NCI-H446 treated with DMSO at 0.1 percent for 48 hours (cell line): ENCODE measurements at places on chromosomes 7 and 10.
A peak's percentile ranks its signal among the peaks of the same experiment; 100 is the strongest.

DNA sequence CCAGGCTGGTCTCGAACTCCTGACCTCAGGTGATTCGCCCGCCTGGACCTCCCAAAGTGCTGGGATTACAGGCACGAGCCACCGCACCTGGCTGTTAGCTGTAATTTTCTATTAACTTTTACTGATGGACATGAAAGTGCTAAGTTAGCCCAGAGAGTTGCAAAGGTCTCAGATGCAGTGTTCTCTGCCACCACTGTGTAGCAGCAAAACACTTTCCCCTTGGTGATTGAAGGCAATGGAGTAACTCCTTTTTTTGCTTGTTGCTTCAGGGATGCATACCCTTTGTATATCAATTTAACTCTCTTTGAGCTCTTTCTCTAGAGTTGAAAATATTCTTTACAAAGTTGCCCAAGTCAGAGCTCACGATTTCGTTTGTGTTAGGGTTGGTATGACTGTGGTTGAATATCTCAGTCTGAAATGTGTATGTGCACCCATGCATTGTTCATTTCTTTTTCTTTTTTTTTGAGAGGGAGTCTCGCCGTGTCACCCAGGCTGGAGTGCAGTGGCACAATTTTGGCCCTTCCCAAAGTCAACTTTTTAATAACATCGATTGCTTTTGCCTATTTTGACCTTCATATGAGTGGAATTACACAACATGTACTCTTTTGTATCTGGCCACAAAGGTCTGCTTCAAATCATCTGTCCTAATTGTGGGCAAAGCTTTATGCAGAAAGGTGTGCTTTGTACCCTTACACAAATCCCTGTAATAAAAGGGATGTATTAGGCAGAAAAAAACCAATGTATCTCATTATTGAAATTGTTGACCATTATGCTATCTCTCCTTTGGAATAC is 52.6 kb downstream of the GTF2I start:
- DNase-seq, result no peak

DNA sequence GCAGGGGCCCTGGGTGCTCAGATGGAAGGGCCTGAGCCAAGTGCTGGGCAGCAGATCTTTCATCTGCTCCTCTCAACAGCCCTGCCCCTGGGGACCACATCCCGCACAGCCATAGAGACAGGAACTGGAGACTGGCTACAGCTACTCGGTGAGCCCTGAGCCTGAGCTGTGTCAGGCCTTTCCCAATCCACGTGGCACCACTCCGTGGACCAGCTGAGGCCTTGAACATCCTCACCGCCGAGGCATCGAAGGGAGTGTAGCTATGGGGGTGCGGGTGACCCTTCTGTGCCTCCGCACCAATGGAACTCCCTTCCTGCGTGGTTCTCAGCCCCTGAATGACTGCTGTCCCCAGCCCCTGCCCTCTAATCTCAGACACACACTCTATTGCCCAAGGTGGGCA is 362.7 kb upstream of the SHH start:
- DNase-seq, result no peak

DNA sequence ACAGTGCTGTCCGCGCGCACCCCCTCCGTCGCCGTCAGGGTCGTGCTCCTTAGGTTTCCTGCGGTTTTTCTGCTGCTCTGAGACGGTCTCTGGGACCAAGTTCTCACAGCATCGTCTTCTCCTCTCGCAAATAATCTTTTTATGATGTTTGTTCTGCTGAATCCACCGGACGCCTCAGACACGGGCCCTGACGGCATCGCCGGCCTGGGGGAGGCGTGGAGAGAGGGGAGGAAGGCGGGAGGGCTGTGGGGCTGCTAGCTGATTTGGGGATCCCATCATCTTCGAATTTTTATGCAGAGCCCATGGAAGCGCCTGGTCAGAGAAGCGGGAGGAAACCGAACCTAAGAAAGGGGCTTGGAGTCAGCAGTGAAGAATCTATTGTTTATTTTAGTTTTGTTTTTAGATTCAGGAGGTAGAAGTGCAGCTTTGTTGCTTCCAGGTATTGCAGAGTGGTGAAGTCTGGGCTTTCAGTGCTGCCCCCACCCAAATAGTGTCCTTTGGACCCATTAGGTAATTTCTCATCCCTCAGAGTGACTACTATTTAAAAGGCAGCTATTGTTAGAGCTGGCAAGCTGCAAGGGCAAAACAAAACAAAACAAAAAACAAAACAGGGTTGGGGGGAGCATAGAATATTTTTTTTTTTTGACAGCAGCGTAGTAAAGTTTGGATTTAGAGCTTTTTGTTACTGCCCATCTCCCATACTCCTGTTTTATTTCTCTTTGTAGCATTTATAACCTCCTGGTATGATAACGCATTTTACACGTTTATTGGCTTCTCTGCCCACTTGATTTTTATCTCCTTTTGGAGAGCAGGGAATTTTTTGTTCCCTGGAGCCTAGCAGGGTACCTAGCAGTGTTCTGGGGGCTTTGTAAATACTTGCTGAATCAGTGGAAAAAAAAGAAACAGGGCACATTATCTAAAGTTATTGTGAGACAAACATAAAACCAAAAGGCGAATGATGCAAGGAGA is 92.6 kb downstream of the SPAG6 start:
- DNase-seq, result no peak

DNA sequence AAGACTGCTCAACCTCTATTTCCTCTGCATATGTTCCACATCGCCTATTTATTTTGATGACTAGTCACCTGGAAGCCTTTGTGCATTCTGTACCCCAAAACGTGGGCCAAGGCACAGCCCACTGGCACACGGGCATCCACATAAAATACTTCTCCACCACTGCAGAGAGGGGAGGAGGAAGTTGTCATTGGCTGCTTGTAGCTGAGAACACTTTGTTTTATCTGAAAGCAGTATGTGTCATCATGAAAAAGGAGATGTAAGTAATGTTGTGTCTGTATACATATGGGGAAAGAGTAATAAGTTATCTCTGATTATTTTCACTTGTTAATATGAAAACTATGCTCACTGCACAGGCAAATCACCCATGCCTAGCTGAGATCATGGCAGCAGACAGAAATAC is 48.2 kb upstream of the AMPH start:
- no peak for DNase-seq

- no peak for DNase-seq
These were observed 37.4 kb upstream of the GSAP start for GRCh38 chr7:77453531-77453930.

GRCh38 chr10:73814896-73815718 is 3.7 kb upstream of the NDST2 start:
- DNase-seq, result no peak

DNA sequence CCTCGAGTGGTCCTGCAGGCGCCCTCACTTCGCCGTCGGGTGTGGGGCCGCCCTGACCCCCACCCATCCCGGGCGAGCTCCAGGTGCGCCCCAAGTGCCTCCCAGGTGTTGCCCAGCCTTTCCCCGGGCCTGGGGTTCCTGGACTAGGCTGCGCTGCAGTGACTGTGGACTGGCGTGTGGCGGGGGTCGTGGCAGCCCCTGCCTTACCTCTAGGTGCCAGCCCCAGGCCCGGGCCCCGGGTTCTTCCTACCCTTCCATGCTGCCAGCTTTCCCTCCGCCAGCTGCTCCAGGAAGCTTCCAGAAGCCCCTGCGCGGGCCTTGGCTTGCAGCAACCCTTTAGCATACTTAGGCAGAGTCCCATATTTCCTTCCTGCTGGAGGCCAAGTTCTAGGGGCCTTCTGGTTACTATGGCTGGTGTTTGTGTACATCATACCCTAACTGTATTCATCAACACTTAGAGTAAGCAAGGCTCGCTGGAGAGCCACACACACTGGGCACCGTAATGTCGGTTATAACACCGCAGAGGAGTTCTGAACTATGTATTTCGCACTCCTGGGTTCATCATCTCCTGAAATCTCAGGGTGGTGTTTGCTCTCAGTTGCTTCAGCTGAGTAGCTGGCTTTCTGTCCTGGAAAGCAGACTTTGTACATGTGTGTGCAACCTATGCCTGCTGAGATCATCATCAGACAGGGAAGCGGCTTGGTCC is 471 bp downstream of the MGMT start:
- DNase-seq, result no peak

DNA sequence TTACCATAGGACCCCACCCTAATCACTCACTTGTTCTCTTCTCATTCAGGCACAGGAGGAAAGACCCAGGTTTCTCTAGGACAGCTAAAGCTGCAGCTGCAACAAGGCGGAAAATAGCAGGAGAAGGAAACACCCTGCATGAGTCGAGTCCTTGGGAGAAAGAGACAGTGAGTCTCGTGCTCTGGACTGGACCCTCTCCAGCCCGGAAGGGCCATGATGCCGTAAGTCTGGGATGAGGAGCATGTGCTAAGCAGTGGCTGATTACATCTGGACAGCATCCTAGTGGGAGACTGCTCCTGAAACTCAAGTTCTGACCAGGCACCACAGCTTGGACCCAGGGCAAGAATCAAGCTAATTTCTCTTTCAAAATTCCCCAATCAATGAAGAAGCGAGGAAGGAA is 39.4 kb downstream of the FBXW4 start:
- DNase-seq, result no peak

- no peak for DNase-seq
These were observed 252.8 kb upstream of the YAE1 start for GRCh38 chr7:39313376-39313775.

GRCh38 chr7:100563100-100563564 is 10.6 kb downstream of the SAP25 start:
- no peak for DNase-seq

DNA sequence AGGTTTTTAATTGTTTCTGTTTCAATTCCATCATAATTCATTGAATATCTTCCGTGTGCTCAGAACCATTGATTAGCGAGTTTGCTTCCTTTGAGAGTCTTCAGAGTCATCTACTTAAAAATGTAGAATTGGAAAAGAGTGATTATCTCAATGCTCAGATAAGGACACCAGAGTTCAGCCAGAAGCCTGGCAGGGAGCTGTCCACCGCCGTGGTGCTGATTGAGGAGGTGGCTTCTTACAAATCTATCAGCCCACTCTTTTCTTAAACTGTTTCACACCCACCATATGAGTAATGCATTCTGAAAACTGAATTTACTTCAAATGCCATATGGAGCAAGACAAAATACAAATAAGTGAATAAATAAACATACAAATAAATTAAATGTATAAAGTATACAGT is 79.3 kb downstream of the INSYN2A start:
- DNase-seq, result no peak

GRCh38 chr7:17298840-17299482 is 509 bp downstream of the AHR start:
- DNase-seq, result no peak

- peak; percentile 39 for DNase-seq
These were observed 1009.7 kb upstream of the CELF2 start for GRCh38 chr10:10007957-10008356.

DNA sequence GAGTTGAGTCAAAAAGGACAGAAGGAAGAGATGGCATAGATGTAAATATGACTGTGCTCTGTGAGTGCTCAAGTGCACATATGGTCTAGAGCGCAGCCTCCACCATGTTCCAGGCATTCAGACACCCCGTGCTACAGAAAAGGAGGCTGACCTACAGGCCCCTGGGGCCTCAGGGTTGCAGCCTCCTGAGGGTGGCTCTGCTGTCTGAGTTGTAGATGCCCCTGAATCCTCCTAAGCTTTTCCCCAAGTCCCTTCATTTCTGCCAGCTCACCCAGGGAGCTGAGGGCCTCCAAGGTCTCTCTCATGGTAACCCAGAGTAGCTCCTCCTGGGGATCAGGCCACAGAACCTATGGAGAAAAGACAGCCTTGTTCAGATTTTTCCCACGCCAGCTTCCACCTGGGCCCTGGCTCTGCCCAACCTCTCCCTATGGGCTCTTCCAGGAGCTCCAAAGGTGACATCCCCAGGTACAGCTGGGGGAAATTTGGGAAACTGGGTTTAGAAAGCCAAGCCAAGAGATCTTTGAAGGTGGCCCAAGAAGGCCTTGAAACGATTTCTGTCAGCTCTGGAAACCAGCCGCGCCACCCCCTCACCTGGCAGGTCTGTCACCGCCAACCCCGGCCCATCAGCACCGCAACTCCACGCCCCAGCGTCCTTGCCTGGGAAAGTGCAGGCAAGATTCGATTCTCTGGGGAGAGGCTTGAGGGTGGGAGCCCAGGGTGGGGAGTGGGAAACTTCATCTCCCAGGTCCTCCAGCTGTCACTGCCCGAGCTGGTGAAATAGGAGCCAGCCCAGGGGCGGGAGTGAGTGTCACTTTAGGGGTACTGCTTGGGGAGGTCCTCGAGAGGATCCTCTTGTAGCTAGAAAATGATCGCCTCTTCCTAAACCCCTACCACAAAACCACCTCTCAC is 2.4 kb downstream of the ZNF467 start:
- no peak for DNase-seq

- no peak for DNase-seq
These were observed 89.1 kb downstream of the COL28A1 start for GRCh38 chr7:7446616-7447015.

- no peak for DNase-seq
These were observed 72.1 kb downstream of the ADCY1 start for GRCh38 chr7:45646207-45646821.

DNA sequence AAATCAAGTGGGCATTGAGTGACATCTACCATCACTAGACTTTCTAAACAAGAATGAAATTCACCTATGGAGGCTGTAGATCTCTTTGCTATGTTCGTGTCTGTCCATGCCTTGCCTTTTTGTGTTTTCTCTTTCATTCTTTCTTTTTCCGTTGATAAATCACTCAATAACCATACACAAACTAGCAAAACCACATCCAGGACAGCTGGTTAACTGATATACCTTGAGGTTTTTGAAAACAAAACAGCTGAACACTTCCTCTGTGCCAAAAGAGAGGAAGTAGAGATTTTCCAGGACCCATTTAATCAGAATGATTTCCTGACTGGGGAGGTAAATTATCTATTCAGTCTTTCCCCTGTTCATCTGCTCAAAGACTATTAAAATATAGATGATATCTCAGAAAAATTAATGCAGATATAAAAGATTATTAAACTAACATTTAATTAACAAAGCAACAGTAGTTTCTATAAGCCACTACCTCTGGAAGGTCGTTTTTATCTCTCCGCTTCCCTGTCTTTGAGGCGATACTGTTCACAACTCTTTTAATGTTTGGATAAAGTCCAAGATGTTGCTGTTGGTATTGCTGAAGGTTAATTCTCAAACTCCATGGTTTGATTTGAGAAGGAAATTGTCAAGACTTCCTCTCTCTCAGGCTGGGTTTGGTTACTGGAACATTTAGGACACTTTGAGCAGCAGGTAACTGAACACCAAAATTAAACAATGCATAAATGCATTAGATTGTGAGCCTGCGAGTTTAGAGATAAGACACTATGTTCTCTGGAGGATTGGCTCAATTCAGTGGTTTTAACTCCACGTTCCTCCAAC is 24.4 kb upstream of the C10orf67 start:
- DNase-seq, result no peak

- DNase-seq, result no peak
These were observed 1163.4 kb downstream of the CNTNAP2 start for GRCh38 chr7:147279964-147280374.
